ENCODE measurements at places on chromosomes 6 and 20.

DNA sequence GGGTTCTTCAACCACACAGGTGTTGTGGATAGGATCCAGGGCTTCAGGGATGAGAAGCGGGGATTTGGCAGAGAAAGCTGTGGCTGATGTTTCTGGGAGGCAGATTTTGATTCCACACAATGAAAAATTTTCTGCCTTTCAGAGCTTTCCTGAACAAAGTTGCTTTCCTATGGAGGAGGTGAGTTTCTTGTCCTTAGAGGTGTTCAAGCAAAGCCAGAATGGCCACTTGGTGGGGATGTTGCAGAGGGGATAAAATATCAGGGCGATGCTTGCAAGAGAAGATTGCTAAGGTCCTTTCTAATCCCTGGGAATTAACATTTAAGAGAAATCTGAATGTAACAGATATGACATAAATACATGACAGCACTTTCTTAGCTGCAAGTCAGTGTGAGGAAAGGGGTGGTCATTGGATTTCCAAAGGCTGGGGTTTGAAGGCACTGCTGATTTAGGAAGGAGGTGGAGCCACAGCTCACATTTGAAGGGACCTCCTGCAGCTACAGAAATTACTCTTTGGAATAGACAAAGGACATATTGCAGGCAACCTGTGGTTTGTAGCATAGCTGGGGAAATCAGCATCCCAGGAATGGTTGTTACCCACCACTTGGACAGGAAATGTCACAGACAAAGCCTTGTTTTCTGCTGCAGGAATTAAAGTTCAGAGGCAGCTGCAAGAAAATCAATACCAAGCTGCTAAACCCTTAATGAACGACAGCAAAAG lies 271.1 kb upstream of the CHD6 start:
- no peak for DNase-seq

GRCh38 chr6:101125380-101125971 lies 244.3 kb upstream of the ASCC3 start:
- no peak for DNase-seq

DNA sequence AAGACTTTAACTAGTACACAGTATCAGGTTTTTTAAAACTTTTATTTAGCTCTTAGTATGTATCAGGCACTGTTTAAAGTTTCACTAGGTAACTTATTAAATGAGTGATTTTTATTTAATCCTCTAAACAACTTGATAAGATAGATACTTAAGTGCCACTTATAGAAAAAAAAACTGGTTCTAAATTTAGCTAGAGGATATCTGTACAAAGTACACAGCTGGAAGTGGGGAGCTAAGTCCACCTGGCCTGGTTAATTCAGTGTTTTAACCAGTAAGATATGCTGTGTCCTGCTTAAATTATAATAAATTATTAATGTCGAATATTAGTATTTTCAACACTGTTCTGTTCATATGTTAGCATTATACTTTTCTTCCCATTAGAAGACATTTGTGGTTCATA lies 37.5 kb downstream of the SYCP2 start:
- no peak for DNase-seq

DNA sequence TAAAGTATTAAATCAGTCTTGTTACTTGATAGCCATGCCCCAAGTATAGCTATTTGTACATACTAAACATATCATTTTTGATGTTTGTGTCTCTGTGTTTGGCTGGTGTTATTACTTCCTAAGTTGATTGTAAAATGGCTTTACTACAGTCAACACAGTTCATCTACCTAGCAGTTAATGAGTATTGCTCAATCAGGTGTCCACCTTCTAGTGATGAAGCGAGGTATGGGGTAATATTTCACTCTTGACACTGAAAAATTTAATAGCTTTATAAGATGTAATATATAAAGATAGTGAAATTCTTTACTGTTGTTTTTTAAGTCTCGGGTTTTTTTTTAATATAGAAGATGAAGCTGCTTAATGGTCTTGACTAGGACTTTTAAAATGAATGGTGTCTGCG lies 18.9 kb downstream of the TMEM14A start:
- no peak for DNase-seq

- no peak for DNase-seq
These were observed 5.4 kb downstream of the NOX3 start for GRCh38 chr6:155450240-155450581.

GRCh38 chr6:22904431-22904830 lies 335.1 kb downstream of the HDGFL1 start:
- DNase-seq, result no peak

DNA sequence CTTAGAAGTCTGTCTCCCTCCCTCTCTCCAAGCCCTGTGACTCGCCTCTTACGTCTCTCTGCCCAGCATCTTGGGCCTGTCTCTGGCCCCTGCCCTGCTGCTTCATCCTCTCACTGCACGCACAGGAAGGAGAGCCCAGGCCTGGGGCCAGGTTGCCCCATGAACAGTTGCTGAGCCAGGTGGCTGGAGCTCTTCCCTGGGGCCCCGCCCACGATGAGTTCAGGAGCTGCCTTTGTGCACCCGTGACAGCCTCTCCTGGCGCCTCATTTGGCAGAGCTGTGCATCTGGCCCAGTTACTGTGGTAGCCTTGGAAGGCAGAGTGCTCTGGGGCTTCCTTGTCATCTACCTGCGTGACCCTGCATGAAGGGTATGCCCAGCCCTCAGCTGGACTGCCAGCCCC lies 44.5 kb downstream of the SLC52A3 start:
- DNase-seq, result no peak

- DNase-seq, result no peak
These were observed 37.0 kb downstream of the TMEM181 start for GRCh38 chr6:158596861-158597260.

- no peak for DNase-seq
These were observed 696 bp upstream of the SUPT3H start for GRCh38 chr6:45378334-45378926.

DNA sequence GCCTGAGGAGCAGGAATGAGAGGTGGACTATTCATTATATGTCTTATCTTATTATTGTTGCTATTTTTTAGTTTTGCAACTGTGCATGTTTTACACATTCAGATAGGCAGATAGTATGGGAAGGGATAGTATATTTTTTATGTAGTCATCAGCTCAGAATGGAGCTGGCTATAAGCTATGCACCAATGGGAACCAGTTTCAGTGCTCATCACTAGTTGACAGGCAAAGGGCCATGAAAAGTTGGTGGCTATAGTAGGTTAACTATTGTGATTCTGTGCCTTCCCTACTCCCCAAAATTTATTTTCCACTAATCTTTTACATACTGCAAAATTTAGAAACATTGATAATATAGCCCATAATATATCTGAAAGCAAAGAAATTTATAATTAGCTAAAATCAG lies 5.3 kb upstream of the UBD start:
- no peak for DNase-seq
